Retina (tissue), 1 donor: ENCODE measurements at places on chromosomes 2 and 18.

DNA sequence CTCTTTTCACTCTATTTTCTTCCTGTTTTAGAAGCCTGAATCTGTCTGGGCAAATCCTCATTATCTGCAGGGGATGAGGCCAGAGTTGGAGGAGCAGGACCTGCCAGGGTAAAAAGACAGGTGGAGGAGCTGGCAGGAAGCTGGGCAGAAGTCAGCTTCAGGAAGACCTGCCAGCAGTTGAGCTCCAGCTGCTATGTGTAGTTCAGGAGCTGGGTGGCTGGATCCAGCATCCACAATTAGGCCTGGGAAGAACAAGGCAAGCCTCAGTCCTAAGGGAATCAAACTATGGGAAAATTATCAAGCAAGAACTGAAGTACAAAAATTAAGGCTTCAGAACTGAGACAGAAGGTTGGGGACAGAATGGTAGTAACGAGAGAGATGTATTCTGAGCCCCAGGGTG is 174.0 kb downstream of the MREG start:
- no peak for DNase-seq

- DNase-seq, result no peak
These were observed 44.8 kb upstream of the CTDP1 start for GRCh38 chr18:79634593-79635426.

DNA sequence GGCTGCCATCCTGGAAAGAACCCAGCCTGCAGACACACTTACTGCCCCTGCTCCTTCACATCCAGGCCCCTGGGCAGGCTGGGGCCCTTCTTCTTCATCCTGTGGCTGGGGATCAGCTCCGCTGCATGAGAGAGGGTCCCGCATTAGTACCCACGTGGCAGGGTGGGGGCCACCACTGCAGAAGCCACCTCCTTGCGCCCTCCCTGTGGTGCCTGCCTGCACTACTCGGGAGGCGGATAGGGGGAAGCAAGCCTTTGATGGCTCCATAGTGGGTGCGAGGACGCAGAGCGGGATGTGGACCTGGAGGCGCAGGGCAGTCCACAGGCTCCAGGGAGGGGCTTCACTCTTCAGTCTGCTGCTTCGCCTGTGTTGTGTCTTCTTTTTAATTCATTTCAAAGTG is 46.7 kb downstream of the GPC1 start:
- DNase-seq, result no peak

DNA sequence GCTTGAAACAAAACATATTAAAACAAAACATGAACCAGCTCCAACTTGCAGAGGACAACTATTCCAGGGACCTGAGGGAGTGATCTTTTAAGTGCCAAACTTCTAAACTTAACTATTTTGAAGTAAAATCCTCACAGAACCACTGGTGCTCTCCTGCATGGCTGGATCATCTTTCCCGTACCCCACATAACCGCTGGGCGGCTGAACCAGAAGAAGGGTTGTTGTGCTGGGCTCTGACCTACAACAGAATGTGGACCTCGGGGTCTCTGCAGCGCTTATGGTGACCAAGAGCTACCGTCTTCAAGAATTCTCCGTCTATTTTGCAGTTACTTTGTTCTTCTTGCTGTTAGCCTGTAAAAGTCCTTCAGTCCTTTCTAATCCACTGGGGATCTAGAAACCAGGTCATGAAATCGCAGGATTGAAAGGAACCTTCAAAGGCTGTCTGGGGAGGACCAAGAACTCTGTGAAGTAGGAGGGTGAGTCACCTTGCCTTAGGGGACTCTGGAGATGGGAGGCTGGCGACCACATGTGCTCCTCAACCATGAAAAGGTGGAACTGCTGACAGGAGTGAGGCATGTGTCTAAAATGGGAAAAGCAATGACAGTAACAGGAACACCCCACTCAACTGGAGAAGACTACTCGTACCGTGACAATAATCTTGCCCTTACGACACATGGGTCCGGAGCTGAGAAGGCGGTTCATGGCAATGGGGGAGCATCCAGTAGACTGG is 46.6 kb downstream of the HDLBP start:
- no peak for DNase-seq

GRCh38 chr2:200297100-200297499 is 9.4 kb upstream of the SPATS2L start:
- DNase-seq, result no peak

DNA sequence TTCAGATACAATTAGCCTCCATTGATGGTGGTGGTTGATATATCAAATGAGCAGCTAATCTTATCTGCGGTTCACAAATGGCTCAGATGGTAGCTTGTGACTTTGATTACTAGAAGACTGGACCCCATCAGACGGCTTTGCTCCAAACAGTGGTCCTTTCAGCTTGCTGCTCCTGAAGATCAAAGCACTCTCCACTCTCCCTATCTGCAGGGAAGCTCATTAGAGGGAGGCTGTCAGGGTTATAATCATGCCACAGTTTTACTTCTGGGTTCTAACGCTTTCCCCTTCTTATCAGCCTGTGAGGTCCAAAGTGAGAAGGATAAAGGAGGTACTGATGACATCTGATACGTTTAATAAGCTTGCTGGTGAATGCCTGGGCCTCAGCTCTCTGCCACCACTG is 247.1 kb upstream of the NT5C1B start:
- no peak for DNase-seq

GRCh38 chr2:156134887-156135286 is 197.6 kb downstream of the NR4A2 start:
- no peak for DNase-seq

GRCh38 chr18:51028201-51028805 is 1.7 kb upstream of the SMAD4 start:
- DNase-seq, result no peak

- peak; percentile 71 for DNase-seq
These were observed 94.7 kb upstream of the EFEMP1 start for GRCh38 chr2:56018267-56018666.

DNA sequence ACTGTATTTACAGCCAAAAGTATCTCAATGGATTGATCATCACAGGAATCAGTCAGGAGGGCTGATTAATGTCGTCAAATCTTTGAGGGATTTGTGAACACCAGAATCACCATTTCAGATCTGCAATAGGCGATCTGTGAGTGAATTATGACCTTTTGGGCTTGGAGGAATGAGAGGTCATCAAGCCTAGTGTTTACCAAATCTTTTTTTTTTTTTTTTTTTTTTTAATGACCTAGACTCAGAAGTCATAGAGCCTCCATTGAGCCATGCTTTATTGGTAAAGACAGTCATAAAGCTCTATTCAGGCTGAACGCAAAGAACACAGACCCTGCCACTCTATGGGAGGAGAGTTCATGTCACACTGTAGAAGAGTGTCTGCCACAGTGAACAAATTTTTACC is 97.7 kb downstream of the SOCS6 start:
- peak; percentile 20 for DNase-seq

DNA sequence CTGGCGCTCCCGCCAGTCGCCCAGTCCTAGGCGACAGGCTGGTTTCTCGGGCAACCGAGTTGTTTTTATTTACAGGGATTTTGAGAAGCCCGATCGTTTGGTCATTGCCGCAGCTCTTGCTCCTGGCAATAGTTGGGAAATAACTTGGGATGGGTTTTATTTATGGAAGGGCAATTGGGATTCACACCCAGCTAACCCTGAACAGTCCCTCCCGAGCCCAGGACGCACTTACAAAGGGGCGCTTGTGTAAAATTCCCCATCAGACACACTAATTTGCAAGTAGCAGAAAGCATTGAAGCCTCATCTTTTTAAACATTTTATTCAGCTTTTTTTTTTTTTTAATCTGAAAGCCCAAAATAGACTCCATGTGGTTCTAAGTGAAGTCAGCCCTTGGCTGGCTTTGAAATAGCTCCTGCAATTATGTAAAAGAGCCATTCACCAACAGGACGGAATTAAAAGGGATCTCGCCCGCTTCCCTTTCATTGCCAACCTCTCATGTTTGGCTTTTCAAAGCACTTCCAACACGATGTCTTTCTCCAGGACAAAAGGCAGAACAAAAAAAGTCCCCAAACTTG is 3.6 kb upstream of the GBX2 start:
- peak; percentile 68 for DNase-seq

DNA sequence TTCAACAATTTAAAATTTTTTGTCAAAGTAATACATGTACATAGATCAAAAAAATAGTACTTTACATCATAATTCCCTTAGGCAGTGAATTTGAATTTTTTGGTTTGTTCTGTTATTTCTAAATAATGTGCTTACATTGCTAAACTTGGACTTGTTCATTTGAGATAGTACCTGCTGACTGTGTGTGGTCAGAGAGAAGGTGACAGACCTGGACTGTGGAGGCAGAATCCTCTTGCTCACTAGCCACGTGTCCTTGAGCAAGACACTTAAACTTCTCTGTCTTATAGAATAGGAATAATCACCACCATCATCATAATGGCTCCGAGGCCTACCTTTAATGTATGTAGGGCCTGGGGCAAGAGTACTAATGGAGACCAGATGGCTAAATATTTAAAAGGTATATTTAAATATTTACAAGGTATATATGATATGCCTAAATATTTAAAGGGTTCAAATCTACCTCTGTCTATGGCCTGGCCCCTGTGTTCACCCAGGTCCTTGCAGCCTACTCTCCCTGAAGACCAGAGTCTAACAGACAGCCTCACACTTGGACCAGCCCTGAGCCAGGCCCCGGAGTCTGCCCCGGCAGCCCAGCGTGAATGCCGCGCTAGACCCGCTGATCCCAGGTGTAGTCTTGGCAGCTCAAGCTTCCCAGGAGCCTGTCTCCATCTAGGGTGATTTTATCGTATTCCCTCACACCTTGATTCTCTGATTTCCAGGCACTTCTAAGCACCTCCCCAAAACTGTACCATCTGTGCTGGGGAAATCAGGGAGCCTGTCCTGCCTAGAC is 33.5 kb downstream of the ZNF532 start:
- no peak for DNase-seq

DNA sequence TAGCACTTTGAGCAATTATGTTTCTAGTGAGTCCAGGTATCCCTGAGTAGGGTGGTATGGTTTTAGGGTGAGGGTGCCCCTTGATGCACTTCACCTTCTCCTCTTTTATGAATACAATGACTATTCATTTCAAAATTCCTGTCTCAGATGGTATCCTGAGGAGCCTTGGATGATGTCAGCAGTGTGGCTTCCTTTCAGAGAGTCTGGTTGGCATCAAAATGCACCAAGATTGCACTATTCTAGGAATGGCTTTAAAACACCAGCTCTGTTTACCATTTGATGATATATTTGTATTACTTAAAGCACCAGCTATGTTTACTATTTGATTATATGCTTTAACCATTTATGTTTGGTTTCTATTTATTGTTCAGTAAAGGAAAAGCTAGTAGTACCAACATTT is 141.0 kb downstream of the FMNL2 start:
- DNase-seq, result no peak

- DNase-seq, result peak; percentile 29
These were observed 38.3 kb downstream of the KLHL29 start for GRCh38 chr2:23423062-23423872.

- no peak for DNase-seq
These were observed 34.6 kb downstream of the GREB1 start for GRCh38 chr2:11568436-11568835.

DNA sequence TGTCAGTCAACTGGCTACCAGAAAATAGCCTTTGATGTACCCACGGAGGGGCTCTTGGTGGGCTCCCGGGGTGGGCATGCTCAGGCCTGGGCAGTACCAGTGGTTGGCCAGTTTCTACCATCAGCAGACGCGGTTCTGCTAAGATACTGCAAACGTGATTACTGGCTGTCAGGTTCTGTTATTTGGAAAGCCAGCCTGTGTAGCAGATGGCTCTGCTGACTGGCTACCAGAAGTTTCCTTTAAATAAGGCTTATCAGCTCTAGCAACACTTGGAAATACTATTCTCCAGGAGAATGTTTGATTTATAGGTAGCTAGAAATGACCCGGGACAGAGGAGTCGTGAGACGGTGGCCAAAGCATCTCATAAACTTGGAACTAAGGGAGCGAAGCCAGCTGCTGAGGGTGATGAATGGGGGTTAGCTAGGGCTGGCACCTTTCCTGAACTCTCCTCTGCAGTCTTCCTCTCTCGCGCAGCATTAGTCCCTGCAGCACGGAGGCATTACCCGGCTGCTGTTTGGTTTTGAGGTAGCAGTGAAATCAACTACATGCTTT is 171.9 kb downstream of the AGAP1 start:
- peak; percentile 55 for DNase-seq

- DNase-seq, result no peak
These were observed 2.9 kb downstream of the ANKRD12 start for GRCh38 chr18:9139400-9140039.

DNA sequence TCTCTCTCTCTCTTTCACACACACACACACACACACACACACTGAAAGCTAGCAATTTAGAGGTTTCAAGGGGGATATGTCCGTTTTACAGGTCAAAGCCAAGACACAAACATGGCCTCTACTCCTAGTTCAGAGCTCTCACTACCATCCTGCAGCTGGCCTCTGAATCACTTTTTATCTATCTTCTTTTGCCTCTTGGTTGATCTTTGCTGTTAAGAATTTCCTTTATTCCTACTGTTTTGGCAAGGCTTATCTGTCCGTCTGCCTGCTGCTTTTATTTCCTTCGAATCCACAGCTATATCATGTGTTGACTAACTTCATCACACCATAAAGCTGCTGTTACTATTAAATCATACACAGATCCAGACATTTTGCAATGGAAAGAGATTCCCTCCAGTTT is 543.0 kb downstream of the PLCL1 start:
- DNase-seq, result no peak

DNA sequence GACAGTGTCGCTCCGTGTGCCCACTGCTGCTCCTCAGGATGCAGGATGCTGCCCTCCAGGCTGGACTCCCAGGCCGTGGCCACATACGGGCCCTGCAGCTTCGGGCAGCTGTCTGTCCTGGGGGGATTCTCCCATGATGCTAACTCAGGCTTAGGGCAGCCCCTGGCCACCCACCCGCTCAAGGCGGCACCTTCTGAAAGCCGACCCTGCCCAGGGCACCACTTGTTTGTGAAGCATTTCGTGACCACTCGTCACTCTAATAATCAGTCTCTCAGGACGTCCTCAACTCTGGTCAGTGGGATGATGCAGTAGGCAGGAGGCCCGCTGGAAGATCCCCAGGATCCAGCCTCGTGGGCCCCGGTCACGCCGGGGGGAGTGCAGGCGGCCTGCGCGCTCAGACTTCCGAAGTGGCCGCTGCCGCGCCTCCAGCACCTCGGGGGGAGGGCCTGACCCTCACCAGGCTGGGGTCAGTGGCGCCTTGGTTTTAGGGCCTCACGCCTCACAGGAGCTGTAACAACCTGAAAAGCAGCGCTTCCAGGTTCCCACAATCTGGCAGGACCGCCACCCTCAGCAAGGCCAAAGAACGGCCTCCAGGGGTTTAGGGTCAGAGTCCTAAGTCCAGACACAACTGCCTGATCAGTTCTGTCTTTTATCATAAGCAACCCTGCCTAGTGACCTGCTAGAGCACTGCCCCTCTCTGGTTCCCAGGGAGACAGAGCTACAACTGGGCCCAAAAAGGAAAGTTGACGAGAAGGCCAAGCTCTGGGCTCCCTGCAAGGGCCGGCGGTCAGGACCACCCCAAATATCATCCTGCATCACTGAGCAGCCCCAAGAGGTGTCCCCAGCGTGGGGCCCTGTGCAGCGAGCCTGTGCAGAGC is 53.0 kb downstream of the EIPR1 start:
- no peak for DNase-seq

DNA sequence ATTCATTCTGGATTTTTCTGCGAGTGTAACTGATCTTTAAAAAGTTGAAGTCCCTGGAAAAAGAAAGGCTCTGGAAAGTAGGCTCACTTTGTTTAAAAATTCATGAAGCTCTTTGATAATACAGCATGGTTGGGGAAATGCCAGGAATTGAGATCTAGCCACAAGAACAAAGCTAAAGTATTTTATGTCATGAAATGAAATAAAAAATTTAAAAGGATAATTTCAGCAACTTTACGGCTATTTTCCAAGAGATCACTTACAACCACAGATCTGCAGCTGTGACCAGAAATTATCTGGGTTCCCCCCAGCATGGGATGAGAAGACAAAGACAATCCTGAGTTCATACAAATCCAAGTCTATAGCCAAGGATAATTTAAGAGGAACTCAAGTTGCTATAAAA is 25.3 kb upstream of the RFX8 start:
- no peak for DNase-seq
